ENCODE measurements at places on chromosomes 2 and 18.

DNA sequence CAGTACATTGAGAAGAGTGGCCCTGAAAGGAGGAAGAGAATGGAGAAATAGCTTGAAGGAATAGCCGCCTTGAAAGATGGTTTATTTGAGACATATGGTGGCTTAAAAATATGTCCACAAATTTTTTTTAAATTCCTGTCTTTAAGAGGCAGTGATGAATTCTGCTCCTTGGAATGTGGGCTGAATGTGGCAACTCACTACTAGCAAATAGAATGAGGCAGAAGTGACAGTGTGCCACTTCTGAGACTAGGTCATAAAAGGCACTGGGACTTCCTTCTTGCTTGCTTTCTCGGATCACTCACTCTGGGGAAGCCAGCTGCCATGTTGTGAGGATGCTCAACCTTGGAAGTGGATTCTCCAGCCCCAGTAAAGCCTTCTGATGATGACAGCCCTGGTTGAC lies 67.0 kb downstream of the FAM161A start:
- no peak for DNase-seq

GRCh38 chr2:118223511-118223991 lies 135.3 kb downstream of the INSIG2 start:
- DNase-seq: no peak

- no peak for DNase-seq
Observed at GRCh38 chr2:17299891-17300540, 218.2 kb downstream of the RAD51AP2 start.

GRCh38 chr2:233422050-233422639 lies 67.9 kb downstream of the DGKD start:
- DNase-seq: no peak

DNA sequence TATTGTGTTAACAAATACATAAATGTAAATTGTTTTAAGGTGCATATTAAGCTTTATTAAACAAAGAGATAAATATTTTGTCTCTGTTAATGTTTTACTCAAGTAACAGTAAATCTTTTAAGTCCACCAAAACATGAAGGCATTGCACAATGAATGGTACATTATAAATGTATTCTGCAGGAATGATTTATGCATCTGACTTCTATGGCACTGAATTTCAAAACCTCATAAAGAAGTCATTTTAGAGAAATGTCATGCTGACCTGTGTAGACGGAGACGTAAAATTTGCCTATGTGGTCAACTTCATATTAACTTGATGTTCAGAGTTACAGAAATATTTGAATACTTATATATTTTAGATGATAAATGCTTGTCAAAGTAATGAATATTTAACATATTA lies 194.7 kb downstream of the BABAM2 start:
- DNase-seq: no peak

DNA sequence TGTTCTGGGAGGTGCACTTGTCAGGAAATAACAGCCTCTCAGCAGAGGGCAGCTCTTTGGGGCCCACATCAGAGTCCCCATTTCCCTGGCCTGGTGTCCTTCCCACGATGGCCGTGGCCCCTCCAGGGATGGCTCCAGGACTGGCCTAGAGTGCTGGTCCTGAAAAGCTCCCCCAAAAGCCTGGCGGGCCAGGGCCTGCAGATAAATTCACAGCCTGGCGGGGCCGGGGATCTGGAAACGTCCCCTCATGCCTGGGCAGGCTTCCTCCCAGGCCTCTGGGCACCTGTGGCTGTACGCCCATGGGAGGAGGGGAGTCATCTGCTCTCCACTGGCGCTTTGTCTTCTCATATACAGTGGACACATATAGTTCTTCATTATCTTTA lies 52.6 kb upstream of the HS6ST1 start:
- DNase-seq: no peak

DNA sequence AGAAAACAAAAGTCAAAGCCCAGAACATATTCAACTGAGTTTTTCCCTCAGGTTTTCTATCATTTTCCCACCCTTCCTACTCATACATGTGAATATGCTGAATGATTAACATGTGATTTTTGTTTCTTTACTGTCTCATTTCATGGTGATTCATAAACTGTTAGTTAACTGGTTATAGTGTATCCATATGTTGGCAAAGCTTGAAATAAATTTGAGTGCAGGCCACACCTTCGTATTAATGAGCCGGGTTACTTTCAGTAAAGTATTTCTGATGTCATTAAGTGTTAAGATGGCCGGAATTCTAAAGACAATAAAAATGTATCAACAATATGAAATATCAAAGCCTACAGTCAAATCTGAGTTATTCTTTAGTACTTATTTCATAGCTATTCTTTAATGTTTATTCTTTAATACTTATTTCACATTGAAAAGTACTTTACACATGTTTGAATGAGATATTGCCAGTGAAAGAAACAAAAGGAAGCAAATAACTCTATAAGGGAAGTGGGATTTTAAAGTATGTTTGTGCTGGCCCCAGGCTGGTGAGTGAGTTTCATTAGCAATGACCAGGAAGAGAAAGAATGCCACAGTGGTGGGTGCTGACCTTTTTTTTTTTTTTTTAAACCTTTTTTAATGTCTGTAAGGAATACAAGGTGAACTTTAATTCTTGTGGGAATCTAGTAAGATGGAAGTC lies 178.6 kb downstream of the NEDD4L start:
- no peak for DNase-seq

DNA sequence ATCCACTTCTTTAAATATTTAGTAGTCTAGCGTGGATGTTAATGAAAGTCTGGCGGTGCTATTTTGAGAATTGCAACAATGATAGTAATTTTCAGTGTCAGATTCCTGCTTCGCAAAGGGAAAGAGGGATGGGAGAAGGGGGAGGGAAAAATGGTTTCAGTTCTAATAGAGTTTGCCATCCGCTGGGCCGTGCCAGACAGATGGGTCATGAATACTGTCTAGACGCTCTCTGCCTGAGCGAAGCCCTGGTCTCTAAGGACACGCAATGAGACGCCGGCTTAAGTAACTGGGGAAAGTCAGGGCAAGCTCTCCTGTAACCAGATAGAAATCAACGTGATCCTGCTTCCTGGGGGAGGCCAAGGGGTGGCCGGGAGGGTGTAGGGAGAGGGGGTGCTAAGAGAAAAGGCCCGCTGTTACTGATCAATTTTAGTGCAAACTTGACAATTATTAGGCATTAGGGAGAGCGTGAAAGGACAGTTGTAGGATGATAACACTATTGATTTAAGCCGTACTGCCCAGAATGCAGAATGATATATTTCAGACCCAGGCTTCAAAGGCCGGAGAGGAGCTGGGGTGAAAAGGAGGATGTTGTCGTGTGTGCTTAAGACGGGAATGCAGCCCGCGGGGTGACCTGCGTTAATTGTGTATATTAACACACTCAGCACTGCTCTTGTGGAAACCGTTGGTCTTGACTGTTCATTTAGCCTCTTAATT lies 229.2 kb downstream of the LDLRAD4 start:
- DNase-seq: no peak

GRCh38 chr2:232076736-232077135 lies 115.2 kb downstream of the DIS3L2 start:
- no peak for DNase-seq

DNA sequence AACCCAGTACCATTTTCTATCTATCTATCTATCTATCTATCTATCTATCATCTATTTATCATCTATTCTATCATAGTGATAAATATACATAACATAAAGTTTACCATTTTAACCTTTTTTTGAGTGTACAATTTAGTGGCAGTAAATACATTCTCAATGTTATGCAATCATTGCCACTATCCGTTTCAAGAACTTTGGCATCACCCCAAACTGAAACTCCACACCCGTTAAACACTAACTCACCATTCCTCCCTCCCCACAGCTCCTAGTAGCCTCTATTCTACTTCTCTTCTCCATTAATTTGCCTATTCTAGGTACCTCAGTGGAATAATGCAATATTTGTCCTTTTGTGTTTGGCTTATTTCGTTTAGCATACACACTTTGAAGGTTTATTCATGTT lies 82.5 kb upstream of the KCNE4 start:
- DNase-seq: no peak

GRCh38 chr2:101025561-101025960 lies 23.5 kb downstream of the RPL31 start:
- DNase-seq: no peak

DNA sequence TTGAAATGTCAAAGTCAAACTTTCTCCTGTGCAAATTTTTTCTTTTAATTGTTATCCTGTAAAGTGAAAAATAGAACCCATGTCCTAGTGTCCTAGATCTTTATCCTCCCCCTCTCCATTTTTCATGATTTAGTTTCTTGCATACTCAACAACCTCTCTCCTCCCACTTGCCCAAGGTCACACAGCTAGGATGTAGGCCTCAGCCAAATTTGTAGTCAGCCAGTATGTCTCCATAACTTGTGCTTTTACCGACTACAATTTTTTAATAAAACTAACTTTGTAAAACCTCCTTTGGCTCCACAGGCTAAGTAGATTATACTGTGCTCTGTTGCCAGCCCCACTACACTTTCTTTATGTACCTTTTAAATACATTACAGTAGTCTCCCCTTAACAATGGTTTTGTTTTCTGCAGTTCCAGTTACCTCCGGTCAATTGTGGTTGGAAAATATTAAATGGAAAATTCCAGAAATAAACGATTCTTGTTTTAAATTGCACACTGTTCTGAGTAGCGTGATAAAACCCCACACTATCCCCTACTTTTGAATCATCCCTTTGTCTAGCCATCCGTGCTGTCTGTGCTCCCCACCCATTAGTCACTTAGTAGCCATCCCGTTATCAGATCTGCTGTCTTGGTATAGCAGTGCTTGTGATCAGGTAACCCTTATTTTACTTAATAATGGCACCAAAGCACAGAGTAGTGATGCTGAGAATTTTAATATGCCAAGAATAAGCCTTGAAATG lies 22.8 kb downstream of the GULP1 start:
- no peak for DNase-seq

DNA sequence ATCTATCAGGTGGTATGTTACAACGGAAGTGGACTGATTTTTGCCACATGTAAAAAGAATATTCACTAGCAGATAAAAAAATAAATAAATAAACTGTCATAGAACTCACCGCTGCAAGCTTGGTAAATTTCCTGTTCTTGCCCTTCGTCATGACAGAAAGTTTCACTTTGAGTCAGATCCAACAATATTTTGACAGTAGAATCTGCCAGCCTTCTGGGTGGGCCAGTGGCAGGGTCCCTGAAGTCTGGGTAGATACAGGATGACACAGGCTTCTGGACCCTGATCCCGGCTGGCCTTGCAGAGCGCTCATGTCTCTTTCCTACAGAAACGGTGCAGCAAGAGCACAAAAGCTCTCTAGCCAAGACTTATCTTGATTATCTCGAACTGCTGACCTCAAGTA lies 97.8 kb upstream of the PMAIP1 start:
- no peak for DNase-seq

DNA sequence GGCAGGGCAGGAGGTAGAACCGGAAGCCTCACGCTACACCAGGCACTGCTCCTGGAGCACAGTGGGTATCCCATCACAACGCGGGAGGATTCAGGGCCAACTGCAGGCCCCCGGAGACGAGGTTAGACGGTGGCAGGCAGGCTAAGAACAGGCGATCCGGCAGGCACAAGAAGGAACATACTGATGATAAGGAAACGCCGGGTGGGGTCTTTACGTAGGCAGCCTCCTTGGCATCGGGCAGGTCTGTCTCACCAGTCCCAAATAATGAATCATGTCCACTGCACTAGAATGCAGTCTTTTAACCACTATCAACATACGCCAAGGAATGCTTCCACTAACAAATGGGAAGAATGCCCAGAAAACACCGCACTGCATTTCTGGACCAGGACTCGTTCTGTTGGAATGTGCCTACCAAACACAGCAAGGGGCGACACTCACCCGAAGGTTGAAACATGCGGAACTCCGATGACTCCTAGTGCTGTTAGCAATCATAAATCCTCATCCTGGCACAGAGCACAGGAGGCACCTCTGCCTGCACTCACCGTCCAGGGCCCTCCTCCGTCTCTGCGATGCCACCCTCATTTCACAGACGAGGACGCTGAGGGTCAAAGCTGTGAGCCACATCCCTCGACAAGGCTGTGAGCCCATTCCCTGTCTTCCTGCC lies 35.2 kb downstream of the ZNF516 start:
- no peak for DNase-seq

DNA sequence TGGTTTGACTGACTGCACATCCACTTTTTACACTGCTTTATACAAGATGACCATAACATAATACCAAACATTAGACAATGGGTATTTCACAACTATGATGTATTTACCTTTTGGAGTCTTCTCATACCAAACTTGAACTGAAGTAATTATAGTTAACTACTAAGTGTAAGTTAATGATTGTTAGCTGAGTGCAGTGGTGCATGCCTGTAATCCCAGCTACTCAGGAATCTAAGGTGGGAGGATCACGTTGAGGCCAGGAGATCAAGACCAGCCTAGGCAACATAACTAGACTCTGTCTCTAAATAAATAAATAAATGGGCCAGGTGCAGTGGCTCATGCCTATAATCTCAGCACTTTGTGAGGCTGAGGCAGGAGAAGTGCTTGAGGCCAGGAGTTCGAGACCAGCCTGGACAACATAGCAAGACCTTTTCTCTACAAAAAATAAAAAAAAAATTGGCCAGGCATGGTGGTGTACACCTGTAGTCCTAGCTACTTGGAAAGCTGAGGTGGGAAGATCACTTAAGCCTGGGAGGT lies 44.9 kb upstream of the ORC2 start:
- DNase-seq: no peak

DNA sequence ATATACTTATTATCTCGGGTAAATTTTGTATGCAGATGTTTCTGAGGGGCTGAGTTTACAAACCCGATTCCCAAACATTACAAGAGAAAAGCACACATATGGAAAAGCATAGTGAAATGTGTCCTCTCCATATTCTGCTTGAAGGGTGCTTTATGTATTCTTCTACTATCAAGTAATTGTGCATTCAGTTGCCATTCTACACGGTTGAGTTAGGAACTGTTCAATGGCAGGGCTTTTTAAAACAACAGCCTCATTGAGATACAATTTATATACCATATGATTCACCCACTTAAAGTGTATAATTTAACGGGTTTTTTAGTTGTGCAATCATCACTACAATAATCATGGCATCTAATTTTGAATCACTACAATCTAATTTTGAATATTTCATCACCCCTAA lies 138.4 kb upstream of the DLGAP1 start:
- no peak for DNase-seq

DNA sequence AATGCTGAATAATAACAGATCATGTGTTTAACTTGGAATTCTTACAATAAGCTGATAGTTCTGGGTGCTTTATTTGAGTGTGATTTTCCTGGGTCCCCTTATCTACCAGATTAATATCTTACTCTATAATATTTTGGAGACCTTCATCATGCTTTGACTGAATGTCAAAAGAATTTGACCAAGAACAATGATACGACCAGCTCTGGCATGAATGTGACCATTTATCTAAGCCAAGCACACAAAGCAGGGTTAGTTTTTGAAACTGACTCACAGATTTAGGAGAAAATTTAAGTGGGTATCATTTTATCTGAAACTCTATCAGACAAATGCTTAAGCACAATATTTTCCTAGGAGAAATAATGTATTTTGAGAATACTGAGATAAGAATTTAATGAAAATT lies 677.0 kb downstream of the NYAP2 start:
- no peak for DNase-seq

Data from HEK293T (cell line).